B cell (primary cell): ENCODE measurements at places on chromosomes 16 and 17. TPM values are rescaled to one million over a fixed set of nuclear protein-coding genes. Genes with fewer than 3 reads are reported as not detected.

Gene TMEM238L
- not detected in 2 replicates for polyA plus RNA-seq

- no peak for DNase-seq
Observed at GRCh38 chr17:42632949-42633444, 23.5 kb downstream of the TUBG1 start.

Gene ZNF624
- 1.5 and 2.2 TPM in 2 replicates for polyA plus RNA-seq

DNA sequence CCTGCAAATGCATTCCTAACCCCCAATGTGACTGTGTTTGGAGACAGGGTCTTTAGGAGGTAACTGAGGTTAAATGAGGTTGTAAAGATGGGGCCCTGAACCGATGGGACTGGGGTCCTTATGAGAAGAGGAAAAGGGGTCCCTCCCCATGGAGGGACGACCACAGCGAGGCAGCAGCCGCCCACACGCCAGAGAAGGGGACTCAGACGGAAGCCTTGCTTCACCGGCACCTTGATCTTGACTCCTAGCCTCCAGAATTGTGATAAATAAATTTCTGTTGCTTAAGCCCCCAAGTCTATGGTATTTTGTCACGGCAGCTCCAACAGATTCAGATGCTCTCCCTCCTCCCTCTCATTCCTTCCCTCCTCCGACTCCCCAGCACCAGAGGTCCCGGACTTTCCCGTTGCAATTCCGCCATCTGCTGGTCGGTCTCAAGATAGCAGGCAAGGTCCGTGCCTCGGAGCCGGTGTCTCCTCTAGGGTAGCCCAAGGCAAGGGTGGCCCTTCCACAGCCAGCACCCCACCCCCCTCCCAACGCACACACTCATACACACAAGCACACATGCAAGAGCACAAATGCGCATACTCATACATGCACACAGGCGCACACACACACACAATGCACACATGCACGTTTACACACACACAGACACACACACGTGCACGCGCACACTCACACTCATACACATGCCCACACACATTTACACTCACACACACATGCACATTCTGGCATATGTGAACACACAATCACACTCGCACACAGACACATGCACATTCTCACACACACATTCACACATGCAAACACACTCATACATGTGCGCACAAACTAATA, 23.1 kb upstream of the C16orf78 start:
- DNase-seq, result peak; percentile 36

- no peak for DNase-seq
Observed at GRCh38 chr17:41211845-41212466, 14.5 kb upstream of the KRTAP9-2 start.

Gene NHERF1
- 45.0 and 56.2 TPM in 2 replicates for polyA plus RNA-seq

Gene CALB2
- polyA plus RNA-seq, result not detected in 2 replicates

DNA sequence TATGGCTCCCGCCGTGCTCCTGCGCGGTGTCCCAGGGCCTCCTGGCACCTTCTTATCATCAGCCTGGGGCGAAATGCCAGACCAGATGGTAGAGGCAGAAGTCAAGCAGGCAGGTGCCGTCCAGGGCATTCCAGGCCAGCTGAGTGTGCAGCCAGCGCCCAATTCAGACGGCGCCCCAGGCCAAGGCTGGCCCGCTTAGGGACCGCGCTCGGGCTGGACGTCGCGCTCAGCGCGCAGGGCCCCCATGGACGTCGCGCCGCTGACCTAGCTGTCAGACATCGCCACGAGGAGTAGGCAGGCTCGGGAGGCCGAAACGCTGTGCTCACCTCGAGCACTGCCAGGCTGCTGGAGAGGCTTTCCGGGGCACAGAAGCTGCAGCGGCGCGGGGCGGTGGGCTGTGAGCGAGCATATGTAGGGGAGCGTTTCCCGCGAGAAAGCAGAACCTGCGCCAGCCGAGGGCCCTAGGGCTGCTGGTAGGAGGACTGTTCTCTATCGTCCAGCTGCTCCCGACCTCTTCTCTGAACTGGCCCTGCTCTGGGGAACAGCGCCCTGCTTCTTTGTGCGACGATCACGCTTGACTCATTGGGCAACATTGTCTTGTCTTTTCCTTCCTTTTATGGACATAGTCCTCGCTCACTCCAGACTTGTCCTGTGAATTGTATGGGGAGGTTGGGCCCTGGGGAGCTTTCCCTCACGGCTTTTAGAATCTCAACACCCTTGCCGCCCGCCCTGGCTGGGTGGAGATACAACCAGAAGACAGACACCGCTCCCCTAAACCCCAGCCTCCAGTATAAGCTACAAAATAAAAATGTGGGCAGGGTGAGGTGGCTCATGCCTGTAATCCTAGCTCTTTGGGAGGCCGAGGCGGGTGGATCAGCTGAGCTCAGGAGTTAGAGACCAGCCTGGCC, 8.4 kb upstream of the CA4 start:
- DNase-seq, result no peak
